Mammary epithelial cell (primary cell): ENCODE measurements at places on chromosomes 11 and 22.

DNA sequence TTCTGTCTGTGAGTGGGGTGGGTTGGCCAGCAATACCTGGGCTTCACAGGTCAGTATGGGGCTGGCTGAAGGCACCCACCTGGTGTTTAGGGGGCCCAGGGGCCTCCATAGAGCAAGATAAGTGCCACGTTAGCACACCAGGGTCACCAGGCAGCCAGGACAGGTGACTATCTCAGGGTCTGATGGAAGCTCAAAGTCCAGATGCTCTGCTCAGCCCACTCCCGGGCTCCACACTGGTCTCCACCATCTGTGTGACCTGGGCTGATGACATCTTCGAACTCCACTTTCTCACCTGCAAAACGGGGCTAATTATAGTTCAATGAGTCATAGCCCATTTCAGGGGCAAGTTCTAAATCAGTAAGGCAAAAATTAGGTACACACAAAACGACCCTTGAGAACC lies 39.4 kb upstream of the PRDM11 start:
- no peak for DNase-seq

DNA sequence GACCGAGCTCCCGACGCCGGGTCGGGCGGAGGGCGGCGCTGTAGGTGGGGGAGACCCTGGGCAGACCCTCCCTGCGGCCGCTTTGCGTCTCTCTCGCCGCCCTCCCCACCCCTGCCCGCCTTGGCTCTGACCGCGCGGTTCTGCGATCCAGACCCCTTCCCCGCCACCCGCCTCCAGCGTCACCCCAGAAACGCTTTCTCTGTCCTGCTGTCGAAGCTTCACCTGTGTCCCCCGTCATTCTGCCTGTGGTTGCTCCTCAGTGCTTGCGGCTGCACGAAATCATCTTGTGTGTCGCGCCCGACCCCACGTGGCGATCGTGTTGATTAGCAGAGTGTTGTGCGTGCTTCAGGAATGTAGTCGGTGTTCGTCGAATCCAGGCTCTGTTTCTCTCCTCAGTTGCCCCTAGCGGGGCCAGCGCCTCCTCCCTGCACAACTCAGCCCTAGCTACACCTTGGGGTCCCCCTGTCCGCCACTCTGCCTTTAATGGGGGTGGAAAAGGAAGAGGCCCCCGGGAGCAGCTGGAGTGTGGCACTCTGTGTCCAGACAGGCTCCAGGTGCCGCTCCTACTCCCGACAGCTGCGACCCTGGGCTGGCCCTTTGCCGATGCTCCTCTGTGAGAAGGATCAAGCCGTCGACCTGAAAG lies 851 bp downstream of the PTDSS2 start:
- DNase-seq = peak; percentile 64

GRCh38 chr11:45151362-45151982 lies 5.0 kb downstream of the PRDM11 start:
- DNase-seq = no peak

DNA sequence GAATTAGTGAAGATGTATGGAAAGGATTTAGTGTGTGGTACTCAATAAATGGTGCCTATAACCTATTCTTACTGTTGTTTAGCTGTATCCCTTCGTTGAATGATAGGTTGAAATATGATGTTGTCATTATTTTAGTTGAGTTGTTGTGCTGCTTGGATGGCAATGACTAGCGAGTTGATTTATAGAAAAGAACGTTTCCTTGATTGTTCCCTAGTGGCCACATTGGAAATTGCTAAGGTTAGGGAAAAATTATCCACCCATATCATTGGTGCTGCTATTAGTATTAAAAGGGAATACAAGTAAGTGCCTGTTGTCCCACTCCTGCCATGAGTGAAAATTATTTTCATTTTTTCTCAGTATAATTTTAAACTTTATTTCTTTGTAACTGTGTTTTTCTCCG lies 14.5 kb downstream of the EMSY start:
- DNase-seq = peak; percentile 9

DNA sequence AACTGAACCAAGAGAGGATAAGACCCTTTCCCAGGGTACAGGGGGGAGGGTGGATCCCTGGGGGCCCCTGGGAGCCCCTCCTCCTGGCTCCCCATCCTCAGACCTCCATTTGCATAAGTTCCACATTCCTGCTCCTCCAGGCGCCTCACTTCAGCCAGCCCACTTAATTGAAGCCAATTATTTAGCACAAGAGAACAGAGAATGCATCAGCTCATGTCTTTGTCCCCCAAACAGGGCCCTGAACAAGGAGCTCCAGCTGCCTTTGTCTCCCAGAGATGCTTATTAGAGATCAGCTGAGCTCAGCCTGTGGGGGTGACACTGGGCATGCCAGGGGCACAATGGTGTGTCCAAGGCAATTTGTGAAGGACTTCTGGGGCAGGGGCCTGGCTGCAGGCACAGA lies 89.9 kb upstream of the PRDM11 start:
- no peak for DNase-seq

GRCh38 chr11:114384487-114384886 lies 15.8 kb downstream of the C11orf71 start:
- peak; percentile 48 for DNase-seq

DNA sequence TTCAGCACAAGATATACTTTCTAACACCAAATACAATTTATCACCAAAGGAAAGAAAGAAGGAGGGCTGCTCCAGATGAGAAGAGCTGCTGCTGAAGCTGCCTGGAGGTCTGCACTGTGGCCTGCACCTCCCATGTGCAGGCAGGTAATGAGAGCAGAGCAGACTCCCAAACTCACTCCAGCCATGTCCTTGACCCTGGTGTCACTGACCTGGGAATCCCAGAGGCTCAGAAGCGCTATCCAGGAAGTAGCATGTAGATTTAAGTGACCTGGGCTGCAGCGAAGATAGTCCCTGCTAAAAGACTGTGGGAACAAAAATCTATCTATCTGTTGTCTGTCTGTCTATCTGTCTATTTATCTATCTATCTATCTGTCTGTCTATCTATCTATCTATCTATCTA lies 816.3 kb downstream of the OPCML start:
- no peak for DNase-seq

DNA sequence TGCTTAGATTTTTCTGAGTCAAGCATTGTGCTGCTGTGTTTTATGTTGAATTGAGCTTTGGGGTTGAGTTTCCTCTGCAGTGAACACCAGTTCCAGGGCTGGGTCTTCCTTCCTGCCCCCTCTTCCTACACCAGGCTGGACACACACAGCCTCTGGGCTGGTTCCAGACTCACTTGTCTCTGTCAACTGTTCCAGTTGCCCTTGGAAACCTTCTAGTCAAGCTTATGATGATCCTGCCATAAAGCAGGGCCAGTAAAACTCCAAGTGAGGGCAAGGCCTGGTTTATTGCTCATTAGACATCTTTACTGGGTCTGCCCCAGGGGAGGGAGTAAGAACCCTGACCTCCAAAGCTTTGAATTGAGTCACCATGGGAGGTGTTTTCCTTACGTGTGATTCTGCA lies 61.1 kb downstream of the KIAA1671 start:
- DNase-seq = peak; percentile 52

DNA sequence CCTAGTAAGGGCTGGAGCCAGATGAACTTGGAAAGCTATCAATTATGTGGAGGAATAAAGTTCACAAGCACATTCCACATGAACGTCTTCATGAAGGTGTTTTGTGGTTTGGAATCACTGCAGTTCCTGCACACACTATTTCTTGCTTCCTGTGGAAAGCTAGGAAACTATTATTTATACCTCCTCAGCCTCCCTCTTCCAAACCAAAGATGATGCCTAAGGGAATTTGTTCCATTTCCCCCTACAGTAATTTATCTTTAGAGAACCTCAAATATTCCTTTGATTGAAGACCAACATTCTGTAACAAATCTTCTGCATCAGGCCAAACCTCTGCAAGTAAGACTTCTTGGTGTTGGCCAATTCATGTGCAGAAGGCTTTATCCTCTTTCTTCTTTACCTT lies 115.8 kb upstream of the ARHGAP20 start:
- DNase-seq = no peak

DNA sequence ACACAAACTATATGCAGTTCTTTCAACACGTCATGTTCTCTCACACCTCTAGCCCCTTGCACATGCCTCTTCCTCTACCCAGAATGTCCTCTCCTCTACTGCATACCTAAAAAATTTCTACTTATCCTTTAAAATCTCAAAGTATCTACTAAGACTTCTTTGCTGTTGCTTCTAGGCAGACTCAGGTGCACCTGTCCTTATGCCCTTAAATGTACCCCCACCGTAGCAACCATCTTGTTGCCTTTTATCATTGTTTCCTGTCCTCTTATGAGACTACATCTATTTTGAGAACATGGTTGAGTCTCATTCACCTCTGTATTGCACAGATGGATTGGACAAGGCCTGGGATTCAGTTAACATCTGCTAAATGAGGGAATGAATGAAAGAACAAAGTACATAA lies 134.1 kb downstream of the SERGEF start:
- DNase-seq = no peak

DNA sequence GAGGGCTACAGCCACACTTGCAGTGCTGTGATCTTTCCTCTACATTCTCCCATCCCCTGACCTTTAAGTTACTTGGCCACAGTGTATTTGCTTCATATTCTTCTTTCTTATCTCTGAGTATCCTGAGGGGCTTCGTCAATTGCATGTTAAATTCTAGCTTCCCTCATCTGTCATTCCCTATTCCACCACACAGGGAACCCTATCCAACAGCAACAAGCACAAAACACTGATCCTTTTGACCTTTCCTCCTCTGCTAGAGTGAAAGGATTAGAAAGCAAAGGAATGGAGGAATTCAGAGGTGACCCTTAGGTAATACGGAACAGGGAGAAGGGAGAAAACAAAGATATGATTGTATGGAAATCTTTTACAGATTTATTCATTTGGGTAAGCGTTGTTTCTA lies 1061.7 kb upstream of the TENM4 start:
- no peak for DNase-seq

DNA sequence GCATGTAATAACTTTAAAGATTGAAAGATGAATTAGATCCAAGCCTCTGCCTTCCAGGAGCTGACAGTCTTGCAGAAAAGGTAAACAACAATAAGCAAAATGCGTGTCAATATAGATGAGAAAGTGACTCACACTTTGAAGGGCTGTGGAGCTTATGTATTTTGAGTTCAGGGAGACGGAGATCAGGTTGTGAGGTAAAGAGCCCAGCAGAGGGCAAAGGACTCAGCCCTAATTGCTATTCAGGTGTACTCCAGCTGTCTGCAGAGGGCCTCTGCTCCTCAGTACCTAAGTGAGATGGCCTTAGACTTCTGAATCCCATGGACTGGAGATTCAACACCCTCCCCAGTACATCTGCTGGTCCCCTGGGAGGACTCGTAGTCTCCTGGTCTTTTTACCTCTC lies 22.9 kb upstream of the CTR9 start:
- DNase-seq = no peak

DNA sequence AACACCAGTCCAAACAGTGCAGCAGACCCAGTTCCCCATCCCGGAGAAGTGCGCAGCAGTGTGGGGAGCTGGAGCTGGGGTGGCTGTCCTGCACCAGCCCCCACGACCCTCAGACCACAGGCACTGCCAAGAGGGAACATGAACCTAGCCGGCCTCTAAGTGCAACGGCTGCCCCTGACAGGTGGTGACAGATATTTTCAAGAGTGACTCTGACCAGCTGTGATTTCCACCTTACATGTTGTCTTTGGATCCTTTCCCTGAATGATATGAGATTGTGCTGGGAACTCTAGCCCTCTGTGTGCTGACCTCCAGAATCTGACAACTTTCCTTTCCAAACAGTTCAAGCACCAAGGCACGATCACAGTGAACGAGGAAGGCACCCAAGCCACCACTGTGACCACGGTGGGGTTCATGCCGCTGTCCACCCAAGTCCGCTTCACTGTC lies 12.6 kb downstream of the SERPIND1 start:
- no peak for DNase-seq

- no peak for DNase-seq
Measured at GRCh38 chr11:39772525-39773137, 1686.8 kb downstream of the LRRC4C start.

GRCh38 chr11:73187854-73188253 lies 30.2 kb upstream of the P2RY2 start:
- peak; percentile 79 for DNase-seq

DNA sequence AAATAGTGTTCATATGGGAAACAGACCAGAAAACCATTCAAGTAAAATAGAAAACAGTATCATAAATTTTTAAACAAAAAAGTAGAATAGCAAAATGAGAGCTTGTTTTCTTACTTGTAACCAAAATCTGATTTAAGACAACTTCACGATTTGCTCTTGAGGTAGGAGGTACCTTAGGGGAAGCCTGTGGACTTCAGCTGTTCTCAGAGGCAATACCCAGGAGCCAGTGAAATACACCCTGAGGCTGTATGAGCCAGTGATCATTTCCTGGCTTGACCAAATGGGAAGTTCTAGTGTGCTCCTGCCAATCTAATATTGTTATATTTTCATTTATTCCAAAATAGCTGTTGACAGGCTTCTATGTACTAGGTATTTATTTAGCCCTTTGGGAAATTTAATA lies 104.8 kb downstream of the ARHGAP42 start:
- peak; percentile 69 for DNase-seq
